ENCODE measurements at places on chromosomes 6 and 20.
A peak's percentile ranks its signal among the peaks of the same experiment; 100 is the strongest.

DNA sequence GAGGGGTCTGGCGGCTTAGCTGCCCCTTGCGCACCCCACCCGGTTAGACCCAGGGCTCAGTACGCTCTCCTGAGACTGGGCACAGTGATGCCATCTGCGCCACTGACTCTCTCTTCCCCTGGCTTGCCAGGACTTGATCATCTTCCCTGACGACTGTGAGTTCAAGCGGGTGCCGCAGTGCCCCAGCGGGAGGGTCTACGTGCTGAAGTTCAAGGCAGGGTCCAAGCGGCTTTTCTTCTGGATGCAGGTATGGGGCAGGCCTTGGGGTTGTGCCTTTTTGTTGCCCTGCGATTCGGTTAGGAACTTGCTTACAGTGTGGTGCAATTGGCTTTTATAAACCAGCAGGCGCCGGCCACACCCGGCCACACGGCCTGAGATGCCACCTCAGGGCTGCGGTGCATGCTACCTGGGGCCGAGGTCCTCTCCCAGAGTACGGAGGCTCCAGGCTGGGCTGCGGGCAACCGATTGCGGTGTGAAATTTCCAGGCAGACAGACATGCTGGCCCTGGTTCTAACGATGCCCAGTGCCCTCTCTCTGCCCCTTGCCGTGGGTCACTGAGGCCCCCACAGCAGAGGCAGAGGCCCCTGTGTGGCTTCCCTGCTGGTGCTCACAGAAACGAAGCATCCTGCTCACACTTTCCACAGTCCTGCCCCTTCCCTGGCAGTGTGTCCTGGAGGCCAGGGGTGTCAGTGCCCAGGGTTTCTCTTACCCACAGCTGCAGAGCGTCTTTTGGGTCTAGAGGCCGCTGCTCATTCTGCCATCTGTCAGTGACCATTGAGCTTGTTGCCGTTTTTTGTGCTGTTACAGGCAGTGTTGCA is 1.7 kb downstream of the ADRM1 start:
- no peak for DNase-seq

DNA sequence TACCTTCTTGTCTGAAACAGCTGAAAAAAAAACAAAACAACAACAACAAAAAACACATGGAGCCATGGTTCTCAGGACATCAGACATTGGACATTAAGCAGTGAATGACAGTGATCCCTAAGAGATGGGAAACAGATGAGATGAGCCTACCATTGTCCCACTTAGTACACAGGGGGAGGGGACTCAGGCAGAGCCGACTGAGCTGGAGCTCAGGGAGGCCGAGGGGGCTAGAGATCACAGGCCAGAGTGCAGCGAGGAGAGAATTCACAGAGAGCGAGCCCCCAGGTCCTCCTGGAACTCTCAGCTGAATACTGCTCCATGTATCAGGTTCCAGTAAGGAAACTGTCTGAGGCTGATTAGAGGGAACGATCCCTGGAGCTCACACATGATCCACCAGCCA is 134.6 kb downstream of the GRM4 start:
- no peak for DNase-seq

DNA sequence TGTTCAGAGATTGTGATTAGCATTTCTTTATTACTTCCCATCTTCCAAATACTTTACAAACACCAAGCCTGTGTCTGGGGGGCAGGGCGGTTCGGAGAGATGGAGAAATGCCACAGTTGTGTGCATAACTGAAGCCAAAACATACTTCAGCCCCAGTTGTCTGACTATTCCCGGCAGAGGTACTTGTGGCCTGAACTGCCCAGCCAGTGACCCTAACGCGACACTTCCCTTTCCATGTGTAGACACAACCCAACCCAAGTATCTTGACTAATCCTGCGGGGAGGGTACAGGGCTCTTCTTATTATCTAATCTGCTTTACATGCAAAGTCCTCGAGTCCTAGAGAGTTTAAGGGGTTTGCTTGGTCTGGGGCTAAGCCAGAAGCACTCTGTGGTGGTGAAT is 46.2 kb downstream of the ISM1 start:
- DNase-seq: no peak

DNA sequence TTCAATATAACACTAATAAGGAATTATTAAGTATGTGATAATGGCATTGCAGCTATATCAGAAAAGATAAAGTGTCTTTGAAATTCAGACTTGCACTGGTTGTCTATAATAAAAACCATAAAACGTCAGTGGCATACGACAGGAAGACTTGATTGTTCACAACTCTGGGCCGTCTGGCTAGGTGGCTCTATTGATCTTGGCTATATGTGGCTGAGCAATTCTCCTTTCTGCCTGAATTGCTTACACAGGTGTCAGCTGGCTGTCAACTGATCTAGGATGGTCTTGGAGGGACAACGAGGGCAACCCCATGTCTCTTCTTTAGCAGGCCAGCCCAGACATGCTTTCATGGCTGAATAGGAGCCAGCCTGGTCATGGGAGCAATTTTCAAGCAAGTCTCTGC is 359.1 kb downstream of the QKI start:
- no peak for DNase-seq

DNA sequence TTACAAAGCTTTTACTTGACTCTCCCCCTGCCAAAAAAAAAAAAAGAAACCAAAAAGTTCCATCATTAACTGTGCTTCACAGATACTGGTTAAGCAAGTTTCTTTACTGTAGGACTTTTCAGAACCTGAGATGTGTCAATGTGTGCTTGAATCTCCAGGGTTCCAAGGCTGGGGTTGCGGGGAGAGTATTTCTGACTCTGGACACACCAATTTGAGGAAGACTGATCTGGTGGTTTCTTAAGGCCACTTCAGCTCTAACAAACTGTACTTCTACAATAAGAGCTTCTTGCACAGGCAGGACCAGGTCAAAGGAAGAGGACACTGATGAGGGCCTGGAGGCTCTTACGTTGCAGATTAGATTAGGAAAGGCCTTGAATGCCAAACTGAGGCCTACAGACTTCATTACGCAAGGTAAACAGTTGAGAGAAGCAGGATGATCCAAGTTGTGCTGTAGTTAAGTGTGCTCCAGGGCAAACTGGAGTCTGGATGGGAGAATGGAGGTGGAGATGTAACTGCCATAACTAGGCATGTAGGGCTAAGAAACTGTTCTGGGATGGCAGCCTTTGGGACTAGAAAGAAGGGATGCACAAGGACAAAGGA is 24.4 kb downstream of the COMMD7 start:
- DNase-seq: no peak

GRCh38 chr6:119661628-119662027 is 312.1 kb upstream of the MAN1A1 start:
- no peak for DNase-seq

GRCh38 chr6:20542927-20543602 is 8.8 kb downstream of the CDKAL1 start:
- DNase-seq: no peak

DNA sequence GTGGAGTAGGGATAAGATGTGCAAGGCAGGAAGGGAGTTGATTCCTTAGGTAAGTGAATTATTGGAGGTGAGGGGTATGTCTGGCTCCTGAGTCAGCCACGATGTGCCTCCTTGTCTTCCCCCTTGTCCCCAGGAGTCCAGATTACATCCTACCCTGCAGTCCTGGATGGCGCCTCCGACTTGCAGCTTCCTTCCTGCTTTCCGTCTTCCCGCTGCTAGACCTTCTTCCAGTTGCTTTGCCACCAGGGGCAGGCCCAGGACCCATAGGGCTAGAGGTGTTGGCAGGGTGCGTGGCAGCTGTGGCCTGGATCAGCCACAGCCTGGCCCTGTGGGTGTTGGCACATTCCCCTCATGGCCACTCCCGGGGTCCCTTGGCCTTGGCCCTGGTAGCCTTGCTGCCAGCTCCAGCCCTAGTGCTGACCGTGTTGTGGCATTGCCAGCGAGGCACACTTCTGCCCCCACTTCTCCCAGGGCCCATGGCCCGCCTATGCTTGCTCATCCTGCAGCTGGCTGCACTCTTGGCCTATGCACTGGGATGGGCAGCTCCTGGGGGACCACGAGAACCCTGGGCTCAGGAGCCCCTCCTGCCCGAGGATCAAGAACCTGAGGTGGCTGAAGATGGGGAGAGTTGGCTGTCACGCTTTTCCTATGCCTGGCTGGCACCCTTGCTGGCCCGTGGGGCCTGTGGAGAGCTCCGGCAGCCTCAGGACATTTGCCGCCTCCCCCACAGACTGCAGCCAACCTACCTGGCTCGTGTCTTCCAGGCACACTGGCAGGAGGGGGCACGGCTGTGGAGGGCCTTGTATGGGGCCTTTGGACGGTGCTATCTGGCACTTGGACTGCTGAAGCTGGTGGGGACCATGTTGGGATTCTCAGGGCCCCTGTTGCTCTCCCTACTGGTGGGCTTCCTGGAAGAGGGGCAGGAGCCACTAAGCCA is 4.9 kb downstream of the ABCC10 start:
- no peak for DNase-seq

DNA sequence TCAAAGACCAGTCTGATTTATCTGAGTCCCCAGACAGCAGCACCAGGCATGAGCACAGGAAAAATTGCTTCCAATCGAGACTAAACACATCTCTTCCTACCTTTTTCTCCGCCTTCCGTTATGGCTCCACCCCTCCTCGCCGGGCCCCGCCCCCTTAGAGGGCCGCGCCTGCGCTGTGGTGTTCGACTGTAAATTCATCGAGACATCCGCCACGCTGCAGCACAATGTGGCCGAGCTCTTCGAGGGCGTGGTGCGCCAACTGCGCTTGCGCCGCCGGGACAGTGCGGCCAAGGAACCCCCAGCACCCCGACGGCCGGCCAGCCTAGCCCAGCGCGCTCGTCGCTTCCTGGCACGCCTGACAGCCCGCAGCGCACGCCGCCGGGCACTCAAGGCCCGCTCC is 8.9 kb downstream of the REM1 start:
- DNase-seq: peak; percentile 19

- no peak for DNase-seq
Measured at GRCh38 chr20:418858-419365, 10.8 kb downstream of the RBCK1 start.

- no peak for DNase-seq
Measured at GRCh38 chr20:36249450-36249849, 13.2 kb downstream of the AAR2 start.

- no peak for DNase-seq
Measured at GRCh38 chr6:14703586-14703985, 542.3 kb upstream of the JARID2 start.

DNA sequence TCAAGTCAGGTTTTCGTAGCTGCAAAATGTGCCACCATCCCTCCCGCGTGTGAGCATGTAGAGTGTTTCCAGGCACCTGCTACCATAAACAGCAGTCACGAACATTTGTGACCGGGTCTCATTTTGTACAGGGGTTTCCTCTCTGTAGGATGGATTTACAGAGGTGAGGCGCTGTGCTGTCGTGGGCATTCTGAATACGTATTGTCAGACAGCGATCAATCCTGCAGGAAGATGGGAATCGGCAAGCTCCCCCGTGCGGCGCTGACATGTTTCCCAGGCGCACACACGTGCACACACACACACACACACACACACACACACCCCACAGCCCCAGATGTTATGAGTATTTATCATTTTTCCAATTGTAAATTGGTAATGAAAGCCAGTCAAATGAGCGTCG is 15.8 kb downstream of the ANKRD60 start:
- no peak for DNase-seq

GRCh38 chr6:124989136-124989983 is 27.1 kb downstream of the RNF217 start:
- no peak for DNase-seq

- DNase-seq: no peak
Measured at GRCh38 chr6:6841571-6841970, 253.1 kb downstream of the LY86 start.

DNA sequence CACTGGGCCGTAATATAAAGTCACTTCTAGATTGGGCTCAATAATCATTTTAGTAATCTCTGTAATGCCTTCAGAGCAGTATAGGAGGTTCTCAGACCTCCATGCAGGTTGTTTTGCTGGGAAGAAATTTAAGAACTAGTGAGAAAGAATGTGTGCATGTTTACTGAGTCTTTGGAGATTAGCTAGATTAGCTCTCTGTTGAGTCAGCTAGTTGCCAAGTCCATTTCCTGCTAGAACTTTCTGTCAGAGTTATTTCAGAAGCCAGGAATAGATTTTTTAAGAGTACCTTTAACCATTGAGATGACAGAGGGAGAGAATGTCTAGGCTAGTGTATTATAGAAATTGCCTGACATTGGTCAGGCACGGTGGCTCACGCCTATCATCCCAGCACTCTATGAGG is 33.3 kb downstream of the ORC3 start:
- no peak for DNase-seq
